Esophagus mucosa (tissue), 1 donor: ENCODE measurements at places on chromosomes 1 and 21. TPM values are rescaled to one million over a fixed set of nuclear protein-coding genes. Genes with fewer than 3 reads are reported as not detected.

MAB21L3 gene
- 6.7 TPM for total RNA-seq

CRABP2 gene
- 1,373 TPM for total RNA-seq

DNTTIP2 gene
- 48.5 TPM for total RNA-seq

GPR52 gene
- total RNA-seq = 0.56 TPM

NAXE gene
- total RNA-seq = 80.4 TPM

LAD1 gene
- total RNA-seq = 328 TPM

SHISAL2A gene
- 0.36 TPM for total RNA-seq

TAL1 gene
- total RNA-seq = 0.64 TPM

CAMK2N1 gene
- total RNA-seq = 7.7 TPM

GBP6 gene
- total RNA-seq = 430 TPM

ANKRD34A gene
- 0.12 TPM for total RNA-seq

RFX5 gene
- total RNA-seq = 21.9 TPM

S1PR1 gene
- total RNA-seq = 4.0 TPM

SH2D2A gene
- total RNA-seq = 1.4 TPM

CACNA1S gene
- total RNA-seq = not detected

CD5L gene
- not detected for total RNA-seq

LRRC38 gene
- total RNA-seq = not detected

AMY1B gene
- total RNA-seq = not detected

PKLR gene
- 0.20 TPM for total RNA-seq

SLC35F3 gene
- total RNA-seq = 0.68 TPM

NADK gene
- total RNA-seq = 31.8 TPM

TINAGL1 gene
- total RNA-seq = 15.9 TPM

DDX59 gene
- 13.8 TPM for total RNA-seq

UQCRHL gene
- 1.6 TPM for total RNA-seq

TMEM240 gene
- total RNA-seq = not detected

KRTAP21-2 gene
- not detected for total RNA-seq

WDR64 gene
- not detected for total RNA-seq

SPRR2F gene
- 198 TPM for total RNA-seq

GRIK3 gene
- 0.04 TPM for total RNA-seq

SRM gene
- total RNA-seq = 54.6 TPM

ZNF695 gene
- 1.6 TPM for total RNA-seq

SPRR1B gene
- 2,894 TPM for total RNA-seq

CR1L gene
- not detected for total RNA-seq

SPRR2E gene
- 1,779 TPM for total RNA-seq

LMO4 gene
- 48.2 TPM for total RNA-seq

TCHH gene
- total RNA-seq = 0.08 TPM

MYCL gene
- 16.9 TPM for total RNA-seq

SELP gene
- 5.3 TPM for total RNA-seq

TMCO1 gene
- total RNA-seq = 60.6 TPM

NBPF10 gene
- total RNA-seq = 3.6 TPM

MATN1 gene
- total RNA-seq = not detected
